ENCODE measurements at places on chromosomes 2 and 18.

DNA sequence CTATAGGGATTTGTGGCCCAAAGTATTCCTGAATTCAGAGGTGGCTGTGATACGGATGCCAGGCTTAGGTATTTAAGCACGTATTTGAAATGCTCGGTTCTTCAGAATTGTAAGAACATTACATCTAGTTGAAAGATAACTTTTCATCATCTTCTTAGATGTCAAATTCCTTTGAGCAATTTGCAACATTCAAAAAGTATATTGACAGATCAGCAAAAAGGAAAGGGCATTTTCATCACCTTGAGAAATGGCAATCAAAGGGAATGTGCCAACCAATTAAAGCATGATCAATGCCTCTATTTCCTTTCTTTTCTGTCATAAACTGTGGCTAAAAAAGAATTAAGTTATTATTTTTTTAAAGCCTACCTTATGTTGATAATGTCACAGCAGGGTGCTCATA, 66.3 kb upstream of the LRRTM4 start:
- DNase-seq, result no peak

DNA sequence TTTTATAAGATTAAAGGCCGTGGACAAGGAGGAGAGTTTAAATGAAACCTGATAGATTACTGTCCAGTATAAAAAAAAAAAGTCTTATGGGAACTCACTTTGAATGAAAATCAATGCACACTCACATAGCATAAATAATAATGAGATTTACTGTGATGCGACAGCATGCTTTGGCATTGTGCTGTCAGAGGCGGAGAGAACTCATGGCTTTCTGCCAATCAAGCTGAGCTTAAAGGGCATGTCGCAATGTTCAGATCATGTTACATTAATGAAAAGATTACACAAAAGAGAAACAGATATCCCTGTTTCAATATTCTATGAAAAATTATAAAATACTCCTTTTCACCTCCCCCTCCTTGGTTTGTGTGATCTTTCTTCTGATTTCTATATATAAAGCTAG, 310.8 kb downstream of the ERBB4 start:
- DNase-seq, result no peak

DNA sequence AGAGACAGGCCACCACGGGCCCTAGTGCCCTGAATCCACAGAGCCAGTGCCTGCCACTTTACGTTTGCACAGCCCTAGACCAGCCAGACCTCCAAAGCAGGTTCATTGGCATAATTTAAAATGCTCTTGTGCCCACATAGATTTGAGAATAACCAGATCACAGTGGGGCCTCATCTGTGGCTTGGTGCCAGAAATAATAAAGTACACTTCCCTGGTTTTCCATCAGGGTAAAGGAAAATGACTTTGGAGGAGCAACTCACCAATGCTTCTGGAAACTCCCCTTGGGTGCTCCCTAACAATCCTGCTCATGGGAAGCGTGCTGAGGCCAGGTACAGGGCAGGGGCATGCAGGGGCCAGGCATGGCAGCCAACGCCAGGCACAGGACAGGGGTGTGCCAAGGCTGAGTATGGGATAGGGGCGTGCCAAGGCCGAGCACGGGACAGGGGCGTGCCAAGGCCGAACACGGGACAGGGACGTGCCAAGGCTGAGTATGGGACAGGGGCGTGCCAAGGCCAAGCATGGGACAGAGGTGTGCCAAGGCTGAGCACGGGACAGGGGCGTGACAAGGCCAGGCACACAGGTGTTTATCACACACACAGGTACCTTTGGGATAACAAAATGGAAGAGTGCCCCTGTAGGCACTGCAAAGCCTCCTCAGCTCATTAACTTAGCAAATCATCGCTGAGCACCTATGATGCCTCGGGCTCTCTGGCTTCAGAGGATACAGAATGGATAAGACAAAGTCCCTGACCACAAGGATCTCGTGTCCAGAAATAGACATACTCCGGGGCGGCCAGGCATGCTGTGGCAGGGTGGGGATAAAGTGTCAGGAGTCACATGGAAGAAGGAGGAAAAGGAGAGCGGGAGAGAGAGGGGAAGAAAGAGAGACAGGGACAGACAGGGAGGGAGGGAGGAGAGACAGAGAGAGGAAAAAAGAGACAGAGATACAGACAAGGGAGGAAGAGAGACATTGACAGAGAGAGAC, 334.7 kb downstream of the EIPR1 start:
- no peak for DNase-seq

DNA sequence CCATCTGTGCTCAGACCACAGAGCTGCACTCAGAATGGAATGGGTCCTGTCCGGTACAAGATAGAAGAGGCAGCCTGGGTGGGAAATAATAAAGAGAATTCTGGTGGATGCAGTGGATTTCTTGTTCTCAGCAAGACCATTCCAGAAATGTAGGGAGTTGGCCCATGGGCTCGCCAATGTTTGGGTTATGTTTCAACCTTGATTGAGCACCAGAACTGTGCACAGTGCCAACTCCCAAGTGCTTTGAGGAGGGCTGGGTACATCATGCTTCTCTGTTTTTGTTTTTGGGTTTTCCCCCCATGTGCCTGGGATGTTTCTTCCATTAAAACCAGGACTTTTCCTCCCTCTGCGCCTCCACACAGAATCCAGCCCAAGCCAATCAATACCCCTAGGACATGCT, 304.1 kb downstream of the TNS1 start:
- DNase-seq, result no peak

- DNase-seq, result no peak
Measured at GRCh38 chr2:119246884-119247843, 23.5 kb downstream of the STEAP3 start.

GRCh38 chr2:124683536-124684428, 658.7 kb downstream of the CNTNAP5 start:
- no peak for DNase-seq

DNA sequence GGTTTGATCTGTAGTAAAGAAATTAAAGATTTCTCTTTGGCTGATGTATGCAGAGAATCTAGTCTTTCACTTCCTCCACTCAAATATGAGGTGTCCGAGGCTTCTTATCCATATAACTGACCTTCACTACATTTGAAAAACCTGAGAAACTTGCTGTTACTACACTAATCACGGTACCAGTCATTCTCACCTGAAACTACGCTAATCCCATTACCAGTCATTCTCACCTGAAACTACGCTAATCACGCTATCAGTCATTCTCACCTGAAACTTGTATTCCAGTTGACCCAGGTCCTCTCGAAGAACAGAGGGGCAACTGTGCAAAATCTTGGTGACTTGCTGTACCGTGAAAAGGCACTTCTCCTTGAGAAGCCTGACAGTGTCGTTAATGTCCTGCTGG, 5.1 kb downstream of the MTERF4 start:
- no peak for DNase-seq

DNA sequence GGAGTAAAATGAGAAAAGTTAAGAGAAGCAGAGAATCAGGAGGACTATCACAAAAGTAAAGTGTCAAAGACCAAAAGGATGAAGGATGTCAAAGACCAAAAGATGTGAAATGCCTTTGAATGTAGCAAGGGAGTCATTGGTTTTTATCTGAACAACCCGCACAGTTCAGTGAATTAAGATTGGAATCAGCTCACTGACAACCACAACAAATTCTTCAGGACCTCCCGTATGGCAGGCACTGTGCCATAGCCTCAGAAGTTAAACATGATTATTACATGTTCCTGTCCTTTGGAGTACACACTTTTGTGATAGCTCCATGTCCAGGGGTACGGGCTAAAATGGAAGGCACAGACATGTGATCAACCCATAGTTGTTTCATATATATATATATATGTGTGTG, 5.0 kb upstream of the TXNL1 start:
- DNase-seq, result no peak

DNA sequence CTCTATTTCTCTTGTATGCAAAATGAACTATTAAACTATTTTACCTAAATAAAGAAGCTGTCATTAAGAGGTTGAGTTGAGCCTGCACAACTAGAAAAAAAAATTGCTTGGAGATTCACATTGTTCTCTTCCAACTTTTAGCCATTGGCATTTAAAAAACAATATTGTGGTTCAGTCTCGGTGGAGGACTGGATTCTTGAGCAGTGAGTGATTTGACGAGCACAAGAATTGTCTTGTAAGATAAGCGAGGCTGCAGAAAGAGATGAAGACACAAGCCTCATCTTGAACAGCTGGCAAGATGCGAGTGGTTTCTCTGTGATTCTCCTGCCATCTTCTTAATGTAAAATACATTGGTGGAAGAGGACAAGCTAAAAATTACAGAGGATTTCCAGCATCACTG, 67.0 kb downstream of the GALR1 start:
- no peak for DNase-seq

DNA sequence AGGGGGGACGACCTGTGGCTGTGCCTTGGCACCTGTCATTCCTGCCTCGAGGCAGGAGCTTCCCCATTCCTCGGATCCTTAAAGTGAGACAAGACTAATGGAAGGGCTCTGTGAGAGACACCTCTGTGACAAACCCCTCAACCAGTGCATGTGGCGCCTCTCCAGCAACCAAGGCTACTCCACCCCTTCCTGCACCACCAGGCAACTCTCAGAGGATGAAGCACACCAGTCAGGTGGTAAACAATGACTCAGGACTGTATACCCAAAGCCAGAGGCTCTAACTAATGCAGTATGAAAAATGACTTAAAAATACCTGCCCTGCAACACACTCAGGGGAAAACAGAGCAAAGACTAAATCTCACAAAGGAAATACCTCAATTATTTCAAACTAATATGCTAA, 136.9 kb downstream of the UXS1 start:
- DNase-seq, result no peak

DNA sequence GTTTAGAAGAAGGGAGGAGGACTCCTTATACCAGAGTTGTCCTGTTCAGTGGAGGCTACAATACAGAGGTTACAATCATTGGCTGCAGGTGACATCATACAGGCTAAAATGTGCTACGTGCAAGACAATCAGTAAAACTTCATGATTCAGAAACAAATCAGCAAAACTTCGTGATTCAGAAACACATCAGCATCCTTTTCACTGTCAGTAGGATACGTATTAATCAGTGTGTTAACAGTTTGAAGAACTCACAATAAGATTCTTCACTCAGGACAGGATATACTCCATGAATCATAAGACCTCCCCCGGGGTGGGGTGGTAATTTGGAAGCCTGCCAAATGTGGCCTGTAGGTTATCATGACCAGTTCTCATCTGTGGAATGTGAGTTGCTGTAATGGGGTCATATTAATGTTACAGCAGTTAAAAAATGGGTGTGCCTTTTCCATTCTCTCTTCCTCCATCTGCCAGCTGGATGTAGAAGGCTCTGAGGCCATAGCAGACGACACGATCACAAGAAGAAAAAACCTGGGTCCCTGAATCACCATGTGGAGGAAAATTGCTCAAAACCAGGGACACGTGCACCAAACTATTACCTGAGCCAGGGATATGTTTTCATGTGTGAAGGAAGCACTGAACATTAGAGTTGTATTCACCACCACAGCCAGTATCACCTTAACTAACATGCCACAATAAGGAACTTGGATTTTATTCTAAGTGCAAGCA, 134.8 kb upstream of the CREB1 start:
- no peak for DNase-seq

DNA sequence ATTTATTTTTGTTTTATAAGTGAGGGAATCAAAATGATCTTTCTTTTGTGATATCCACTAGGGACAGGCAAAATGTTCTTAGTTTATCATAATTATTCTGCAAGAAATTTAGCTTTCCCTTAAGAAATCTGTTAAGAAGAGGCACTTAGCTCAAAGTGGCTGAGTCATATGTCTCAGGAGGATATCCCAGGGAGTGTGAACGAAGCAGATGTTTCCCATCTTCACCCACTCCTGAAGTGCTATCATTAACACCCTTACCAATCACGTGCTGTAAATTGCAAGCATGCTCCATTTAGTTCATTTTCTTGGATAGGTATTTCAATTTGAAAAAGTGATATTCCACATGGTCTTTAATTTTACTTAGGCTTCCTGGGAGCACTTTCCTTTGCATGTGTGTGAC, 774.3 kb upstream of the TMEFF2 start:
- no peak for DNase-seq

DNA sequence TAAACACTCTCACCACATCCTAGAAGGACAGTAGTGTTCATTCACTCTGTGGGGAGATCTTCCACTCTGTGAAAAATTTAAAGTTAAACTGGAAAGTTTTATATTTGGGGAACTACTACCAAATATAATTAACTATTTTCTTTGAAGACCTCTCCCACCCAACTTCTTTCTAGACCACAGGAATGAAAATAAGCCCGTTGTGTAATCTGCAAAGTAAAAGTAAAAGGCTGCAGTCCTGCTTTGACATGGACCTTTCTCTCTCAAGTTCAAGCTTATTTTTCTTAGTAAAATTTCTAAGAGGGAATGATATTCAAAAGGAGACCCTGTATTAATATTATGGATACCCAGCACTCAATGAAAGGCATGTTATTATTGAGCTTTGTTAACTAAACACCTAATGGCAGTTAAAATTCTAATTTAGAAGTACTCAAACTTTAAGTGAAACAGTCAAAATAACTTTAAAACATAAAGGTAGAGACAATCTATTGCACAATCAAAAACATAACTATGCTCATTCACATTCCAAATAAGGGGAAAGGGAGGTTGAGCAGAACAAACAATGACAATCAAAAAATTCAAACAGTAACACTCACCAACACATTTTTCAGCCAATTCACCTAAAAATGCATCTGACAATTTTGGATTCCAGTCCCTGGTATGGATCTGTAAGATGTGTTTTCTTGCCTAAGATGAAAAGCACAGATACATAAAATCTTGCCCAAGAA, 98.5 kb downstream of the ATAD2B start:
- DNase-seq, result no peak

- no peak for DNase-seq
Measured at GRCh38 chr2:217795067-217795466, 207.7 kb downstream of the TNS1 start.

- DNase-seq, result no peak
Measured at GRCh38 chr2:138432971-138433370, 68.6 kb upstream of the SPOPL start.

- no peak for DNase-seq
Measured at GRCh38 chr2:41736105-41736567, 311.7 kb upstream of the PKDCC start.

- DNase-seq, result no peak
Measured at GRCh38 chr2:135925571-135925970, 49.3 kb upstream of the MCM6 start.

DNA sequence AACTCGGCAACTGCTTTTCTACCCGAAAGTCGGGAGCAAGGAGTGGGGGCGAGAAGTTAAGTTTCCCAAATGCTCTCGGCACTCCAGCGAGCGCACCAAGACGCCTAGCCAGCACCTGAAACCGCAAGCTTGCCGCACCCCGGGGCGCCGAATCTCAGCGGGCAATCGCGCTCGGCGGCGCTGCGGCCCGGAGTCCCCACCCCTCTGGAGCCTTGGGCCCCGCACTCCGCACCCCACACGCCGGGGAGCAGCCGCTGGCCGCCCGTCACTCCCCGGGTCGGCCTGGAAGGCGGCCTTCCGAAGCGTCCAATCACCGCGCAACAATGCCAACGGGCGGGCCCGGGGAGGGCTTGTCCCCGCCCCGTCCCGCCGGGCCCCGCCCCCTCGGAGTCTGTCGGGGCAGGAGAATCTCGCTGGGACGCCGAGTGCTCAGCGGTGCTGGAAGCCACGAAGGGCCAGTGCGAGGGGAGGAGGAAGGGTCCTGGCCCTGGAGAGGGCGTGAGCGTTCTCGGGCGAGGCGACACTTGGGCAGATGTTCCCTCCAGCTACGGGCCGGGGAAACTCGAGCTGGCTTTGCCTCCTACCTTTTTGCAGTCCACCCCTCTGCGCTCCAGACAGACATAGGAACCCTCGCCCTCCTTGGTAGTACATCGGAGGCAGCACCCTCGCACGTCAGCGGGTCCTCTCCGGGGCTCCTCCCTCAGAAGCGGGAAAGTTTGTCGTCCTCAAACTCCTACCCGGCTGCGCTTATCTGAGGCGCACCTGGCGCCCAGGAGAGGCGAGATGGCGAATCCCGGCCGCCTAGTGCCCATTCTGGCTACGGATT, 1.1 kb upstream of the ZBTB7C start:
- peak; percentile 2 for DNase-seq
